PC-3 (cell line): ENCODE measurements at places on chromosomes 6 and 20.

GRCh38 chr6:10626154-10626741, 68.2 kb downstream of the C6orf52 start:
- DNase-seq, result no peak

- peak; percentile 60 for DNase-seq
These were observed 14.3 kb downstream of the PARD6B start for GRCh38 chr20:50745634-50746137.

- DNase-seq, result no peak
These were observed 89.6 kb upstream of the RIN2 start for GRCh38 chr20:19668418-19668817.

- peak; percentile 76 for DNase-seq
These were observed 59.5 kb upstream of the BMP2 start for GRCh38 chr20:6708010-6708409.

GRCh38 chr6:10305790-10306415, 109.0 kb downstream of the TFAP2A start:
- peak; percentile 40 for DNase-seq

DNA sequence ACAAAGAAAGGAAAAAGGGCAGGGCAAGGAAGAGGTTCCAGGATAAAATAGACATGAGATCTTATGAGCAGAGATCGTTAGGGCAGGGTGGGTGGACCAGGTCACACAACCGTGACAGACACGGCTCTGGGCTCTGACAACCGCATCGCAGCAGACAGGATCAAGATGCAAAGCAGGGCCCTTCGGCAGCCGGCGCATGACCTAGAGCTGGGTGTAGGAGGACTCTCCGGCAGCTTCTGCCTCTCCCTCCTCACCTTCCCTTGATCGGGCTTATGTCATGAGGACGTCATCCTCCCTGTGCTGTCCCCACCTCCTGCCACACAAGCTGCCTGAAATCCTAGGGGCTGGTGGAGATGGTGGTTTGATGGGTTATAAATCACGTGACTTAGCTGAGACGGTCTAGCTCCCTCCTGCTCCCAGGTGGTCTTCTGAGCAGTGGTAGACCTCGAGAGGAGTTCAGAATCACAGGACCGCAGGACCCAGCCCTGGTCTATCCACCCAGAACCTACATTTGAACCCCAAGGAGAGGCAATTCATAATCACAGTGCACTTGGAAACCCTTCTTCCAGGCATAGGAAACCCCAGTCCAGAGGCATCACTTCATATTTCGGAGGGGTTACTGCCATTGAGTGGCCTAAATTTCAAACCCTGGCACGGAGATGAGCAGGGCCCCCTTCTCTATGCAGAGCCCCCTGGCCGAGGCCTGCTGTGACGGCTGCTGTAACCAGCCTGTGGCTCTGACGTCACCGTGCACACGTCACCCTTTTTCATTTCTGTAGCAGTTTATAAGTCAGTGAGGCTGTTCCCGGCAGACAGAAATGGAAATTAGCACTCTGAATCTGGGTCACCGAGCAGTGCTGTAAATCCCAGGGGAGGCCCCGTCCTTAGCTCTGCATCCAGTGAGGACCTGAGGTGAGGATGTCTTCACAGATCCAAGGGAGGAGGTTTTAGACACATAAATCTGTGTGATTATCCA, 8.7 kb upstream of the CCR6 start:
- no peak for DNase-seq

GRCh38 chr6:48671505-48671904, 560.5 kb upstream of the PTCHD4 start:
- DNase-seq, result no peak

DNA sequence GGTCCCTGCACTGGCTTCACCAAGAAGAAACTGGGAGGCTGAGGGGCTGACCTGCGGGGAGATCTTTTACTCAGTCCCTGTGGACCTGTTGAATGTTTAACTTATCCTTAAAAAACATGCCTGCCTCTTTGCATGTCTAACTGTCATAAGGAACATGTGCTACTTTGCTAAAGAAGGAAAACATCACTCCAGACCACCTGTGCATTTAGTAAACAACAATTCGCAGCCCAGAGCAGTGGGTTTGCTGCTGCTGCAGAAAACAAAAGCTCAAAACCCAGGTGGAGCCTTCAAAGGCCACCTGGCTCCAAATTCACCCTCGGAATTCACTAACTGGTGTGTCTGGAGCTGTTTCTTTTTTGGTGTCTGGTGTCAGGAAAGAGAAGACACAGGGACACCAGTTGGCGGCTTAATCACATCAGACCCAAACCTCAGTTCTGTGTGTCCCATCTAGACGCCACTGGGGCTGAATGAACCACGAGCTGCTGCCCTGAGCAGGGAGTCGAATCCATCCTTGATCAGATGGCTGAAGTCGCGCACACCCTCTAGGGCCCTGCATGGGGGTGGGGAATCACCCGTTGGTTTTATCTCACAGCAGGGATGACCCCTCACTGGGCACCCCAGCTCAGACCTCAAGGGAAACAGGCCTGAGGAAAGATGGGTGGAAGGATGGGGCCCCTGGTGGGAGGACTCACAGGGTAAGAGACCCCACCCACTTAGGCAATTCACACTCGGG, 344.3 kb downstream of the PREX1 start:
- no peak for DNase-seq
